ENCODE measurements at places on chromosomes 16 and 17.

DNA sequence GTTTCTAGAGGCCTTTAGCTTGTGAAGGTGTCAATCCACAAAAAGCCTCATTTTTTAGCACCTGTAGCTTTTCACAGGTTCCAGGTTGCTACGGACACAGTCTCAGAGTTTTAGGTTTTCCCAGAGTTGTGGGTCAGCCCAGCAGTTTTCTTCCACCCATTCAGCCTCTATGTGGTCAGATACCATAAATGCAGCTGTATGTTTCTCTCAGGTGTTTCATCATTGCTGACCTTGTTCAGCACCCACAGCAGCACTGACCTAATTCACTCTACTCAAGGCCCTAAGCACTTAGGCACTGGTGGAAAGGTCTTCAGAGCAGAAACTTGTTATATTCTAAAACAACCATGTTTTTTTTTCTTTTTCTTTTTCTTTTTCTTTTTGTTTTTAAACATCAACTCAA lies 15.0 kb upstream of the SPACA3 start:
- DNase-seq = no peak

DNA sequence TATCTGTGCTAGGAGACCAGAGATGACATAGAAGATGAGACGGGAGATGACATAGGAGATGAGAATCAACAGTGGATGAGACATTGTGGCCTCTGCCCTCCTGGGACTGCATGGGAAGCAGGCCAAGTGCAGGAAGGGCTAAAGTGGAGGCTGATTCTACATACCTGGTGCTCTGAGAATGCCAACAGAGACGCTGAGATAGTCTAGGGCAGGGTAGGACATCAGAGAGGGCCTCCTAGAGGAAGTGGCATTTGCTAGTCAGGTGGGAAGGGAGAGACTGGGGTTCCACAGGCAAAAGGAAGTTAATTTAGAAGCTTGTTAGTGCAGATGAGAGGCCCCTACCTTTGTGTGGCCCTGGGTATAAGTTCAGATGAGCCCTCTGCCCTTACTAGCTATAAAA lies 224.2 kb downstream of the CBLN1 start:
- no peak for DNase-seq

DNA sequence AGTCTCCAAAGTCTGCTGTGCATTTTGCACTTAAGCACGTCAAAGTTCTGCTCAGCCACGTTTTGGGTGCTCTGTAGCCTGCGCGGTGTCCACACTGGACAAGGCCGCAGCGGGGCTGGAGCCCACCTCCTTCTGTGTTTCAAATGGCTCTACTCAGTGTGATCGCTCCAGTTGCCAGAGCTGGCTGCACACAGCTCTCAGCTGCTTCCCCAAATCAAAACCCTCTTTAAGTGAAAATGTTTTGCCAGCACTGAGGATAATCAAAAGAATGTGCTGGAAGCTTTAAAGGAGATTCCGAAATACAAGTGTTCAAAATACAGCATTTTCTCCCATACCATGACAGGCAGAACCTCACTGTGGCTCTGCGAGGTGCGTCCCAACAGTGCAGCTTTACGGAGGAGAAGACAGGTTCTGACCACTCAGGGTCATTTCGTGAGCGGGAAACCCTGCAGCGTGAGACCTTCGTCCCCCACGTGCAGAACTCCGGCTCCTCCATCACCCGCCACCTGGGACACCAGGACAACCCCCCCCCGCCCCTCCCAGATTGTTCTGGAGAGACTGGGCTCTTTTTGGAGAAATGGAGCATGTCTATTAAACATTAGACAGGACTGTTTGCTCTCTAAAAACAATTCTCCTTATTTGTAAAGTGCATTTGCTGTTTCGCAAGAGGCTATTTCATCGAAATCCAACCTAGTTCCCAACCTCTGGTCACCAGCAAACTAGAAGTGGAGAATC lies 16.6 kb downstream of the TBC1D16 start:
- no peak for DNase-seq

DNA sequence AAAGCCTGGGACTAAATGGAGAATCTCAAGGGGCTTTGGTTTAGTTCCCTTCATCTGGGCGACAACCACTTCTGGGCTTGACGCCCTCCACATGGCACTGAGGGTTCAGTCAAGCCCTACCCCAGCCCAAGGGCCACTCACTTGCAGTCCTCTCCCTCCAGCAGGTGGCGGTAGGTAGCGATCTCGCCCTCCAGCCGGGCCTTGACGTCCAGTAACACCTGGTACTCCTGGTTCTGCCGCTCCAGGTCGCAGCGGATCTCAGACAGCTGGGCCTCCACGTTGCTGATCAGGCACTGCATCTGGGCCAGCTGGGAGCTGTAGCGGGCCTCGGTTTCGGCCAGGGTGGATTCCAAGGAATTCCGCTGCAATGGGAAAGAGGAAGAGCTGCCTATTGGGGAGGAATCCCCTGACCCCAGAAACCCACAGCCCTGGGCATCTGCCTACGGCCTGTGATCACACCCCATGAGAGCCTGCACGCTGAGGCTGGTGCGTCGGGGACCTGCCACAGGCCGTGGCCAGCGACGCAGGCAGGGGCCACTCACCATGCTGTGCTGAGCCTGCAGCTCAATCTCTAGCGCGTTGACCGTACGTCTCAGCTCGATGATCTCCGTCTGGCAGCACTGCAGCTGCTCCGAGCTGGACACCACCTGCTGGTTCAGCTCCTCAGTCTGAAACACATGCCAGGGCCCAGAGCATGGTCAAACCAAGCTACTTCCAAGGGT lies 2.7 kb downstream of the KRT36 start:
- DNase-seq = no peak

DNA sequence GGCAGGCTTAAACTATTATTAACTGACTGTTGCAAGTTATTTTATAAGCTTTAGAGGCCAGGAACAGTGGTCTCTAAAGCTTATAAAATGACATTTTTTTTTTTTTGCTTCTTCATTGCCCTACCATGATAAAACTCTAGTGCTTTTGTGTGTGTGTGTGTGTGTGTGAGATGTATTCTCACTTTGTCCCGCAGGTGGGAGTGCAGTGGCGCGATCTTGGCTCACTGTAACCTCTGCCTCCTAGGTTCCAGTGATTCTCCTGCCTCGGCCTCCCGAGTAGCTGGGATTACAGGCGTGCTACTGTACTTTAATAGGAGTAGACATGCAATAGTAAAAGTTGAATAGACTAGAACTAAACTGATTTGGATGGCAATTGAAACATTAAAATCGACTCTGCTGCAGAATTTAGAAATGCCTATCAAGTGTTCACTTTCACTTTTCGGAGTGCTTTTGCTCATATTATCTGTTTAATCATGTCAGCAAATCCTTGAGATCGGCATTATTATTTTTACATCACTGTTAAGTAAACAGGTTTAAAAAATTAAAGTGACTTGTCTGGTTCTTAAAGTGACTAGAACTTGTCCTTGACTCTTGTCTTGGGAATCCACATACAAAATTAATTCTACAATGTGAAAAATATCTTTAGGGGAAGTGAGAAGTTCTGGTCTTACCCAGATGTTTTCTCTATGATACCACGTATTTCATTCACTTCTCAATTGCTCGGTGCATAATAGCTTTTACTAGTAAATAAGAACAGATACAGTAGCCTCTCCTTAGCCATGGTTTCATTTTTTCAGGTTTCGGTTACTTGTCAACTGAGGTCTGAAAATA lies 8.4 kb upstream of the PCTP start:
- DNase-seq = no peak

DNA sequence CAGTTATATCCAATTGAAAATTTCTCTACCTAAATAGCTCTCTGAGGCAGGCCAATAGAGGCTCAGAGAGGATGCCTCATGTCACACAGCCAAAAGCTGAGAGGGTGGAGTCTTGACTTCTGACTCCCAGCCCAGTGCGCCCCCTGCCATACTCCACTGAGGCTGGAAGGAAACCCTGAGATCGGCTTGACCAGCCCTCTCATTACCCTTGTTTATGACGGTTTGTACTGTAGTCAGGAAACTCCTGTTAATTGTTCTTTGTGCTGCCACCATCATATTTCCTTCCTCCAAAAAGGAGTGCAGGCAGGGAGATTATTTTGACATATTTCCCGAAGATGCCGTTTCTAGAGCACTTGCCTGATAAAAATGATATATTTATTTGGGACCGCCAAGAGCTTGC lies 107.9 kb downstream of the AIPL1 start:
- DNase-seq = no peak

DNA sequence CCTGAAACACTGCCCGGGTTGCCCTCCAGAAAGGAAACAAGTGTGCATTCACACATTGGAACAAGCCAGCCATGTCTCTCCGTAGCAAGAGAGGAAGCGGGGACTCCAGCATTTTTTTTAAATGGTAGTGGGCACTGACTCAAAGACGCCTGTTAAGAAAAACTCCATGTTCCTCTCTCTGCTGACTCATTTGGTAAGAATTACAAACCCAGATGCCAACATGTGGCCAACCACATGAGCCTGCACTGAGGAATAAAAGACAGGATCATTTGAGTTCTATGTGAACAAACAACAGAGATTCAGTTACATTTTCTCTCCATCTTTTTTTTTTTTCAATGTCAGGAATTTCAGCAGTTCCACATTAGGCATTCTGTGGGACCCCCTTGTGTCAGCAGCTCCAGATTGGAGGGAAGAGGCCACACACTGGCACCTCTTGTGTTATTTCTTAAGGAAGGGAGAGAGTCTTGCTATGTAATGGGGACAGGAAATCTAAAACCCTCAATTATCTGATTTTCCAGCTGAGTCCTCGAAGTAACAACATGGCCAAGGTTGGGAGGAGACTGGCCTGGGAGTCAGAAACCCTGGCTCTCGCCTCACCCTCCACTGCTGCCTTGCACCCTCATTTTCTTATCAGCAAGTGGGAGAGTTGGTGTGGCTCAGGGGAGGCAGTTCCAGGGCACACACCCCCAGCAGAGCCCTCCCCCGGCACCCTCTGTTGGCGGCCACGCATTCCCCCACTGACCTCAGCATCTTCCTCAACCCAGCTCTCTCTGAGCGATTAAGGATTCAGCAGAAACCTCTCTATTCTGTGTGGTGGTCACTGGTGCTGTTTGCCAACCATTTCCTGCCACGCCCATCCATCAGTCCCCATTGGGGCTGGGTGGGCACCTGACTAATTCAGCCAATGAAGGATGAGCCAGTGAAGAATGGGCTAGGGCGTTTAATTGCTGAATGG lies 173.0 kb downstream of the FOXL1 start:
- DNase-seq = no peak

GRCh38 chr16:52621651-52622050 lies 74.7 kb upstream of the TOX3 start:
- no peak for DNase-seq

DNA sequence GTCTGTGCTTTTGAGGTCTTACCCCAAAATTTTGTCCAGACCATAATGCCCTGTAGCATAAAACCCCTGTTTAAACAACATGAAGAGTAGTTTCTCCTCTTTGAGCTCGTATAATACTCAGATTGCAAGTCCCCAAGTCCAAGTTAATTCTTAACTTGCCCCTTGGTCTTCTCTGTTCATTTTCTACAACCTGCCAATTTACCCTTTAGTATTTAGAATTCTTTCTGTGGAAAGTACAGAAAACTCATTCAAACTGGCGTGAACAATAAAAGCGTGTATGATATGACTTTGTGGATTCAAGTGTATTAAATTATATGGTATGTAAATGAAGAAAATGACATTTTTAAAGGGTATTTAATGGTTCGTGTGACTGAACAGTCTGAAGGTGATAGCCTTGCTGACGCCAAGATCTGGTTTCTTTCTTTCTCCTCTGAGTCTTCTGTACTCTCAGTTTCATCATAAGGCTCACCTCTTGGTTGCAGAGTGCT lies 185.6 kb downstream of the PRKCA start:
- DNase-seq = no peak

Measured in naive thymus-derived CD8-positive, alpha-beta T cell (primary cell).